HT-29 (cell line): ENCODE measurements at places on chromosomes 11 and 22. TPM values are rescaled to one million over a fixed set of nuclear protein-coding genes. Genes with fewer than 3 reads are reported as not detected.

The TSPAN18 gene
- not detected in 2 replicates for total RNA-seq

The SCO2 gene
- 5.0 and 5.5 TPM in 2 replicates for total RNA-seq

The BCO2 gene
- total RNA-seq, result 0.84 and 3.8 TPM in 2 replicates

The PLEKHB1 gene
- total RNA-seq, result 43.0 and 46.5 TPM in 2 replicates

The PYGM gene
- total RNA-seq, result 0.16 and 0.23 TPM in 2 replicates

The APOA1 gene
- total RNA-seq, result not detected in 2 replicates

The PPP2R1B gene
- 25.9 and 28.7 TPM in 2 replicates for total RNA-seq

The PTPRCAP gene
- 1.9 and 4.0 TPM in 2 replicates for total RNA-seq

The APOA4 gene
- total RNA-seq, result not detected in 2 replicates

The OPCML gene
- not detected in 2 replicates for total RNA-seq

The CCDC15 gene
- total RNA-seq, result 1.2 and 1.3 TPM in 2 replicates

- DNase-seq, result no peak
Observed at GRCh38 chr11:57770793-57771192, 9.2 kb downstream of the CTNND1 start.

DNA sequence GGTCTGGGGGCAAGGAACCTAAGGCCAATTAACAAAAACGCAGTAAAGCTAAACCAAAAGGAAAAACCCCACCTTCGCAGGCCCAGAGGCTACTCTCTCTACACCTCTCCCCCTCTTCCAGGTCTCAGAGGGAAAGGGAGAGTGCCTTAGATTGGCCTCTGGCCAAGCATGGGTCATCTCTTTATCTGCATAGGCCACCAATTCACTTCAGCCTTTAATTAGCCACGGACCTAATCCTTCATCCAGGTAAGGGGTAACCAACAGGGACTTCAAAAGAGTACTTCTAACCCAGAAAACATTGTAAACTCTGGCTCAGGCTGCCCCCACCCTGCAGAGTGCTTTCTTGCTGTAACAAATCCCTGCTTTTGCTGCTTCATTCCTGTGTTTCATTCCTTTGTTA lies 9.4 kb downstream of the VSTM5 start:
- no peak for DNase-seq

DNA sequence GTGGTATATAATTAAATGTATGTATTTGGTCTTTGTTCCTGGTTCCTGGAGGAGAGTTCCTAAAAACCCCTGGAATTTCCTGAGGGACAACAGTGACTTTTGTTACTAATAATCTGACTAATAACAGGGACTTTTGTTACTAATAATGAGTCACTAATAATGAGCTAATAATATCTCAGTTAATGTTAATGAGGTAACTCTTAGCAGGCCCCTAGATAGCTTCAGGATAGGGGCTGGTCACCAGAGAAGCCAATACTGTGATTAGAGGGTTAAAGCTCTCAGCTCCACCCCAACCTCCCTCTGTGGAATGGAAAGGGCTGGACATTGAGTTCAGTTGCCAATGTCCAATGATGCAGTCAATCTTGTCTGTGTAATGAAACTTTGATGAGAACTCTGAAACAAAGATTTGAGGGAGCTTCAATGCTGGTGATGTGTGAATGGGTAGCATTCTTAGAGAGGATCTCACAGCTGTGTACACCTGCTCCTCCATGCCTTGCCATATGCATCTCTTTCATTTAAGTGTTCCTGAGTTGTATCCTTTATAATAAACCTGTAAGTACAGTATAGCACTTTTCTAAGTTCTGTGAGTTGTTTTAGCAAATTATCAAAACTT lies 1431.4 kb upstream of the TENM4 start:
- no peak for DNase-seq

DNA sequence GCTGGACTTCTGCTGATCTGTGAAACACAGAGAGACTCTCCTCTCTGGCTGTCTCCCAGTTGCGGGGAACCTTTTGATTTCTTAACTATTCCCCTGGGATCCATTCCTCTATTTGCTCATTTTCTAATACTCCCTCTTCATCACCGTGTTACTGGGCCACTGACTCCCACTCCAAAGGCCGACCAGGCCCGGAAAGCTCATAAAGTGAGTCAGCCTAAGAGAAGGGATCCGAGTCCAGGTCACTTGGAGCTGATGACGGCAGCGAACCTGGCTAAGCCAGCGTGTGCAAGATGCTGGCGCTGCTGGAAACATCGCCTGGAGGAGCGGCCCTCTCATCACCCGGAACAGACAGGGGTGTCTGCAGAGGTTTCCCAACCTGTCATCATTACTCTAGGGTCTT lies 112.8 kb downstream of the FBXO7 start:
- DNase-seq, result no peak

DNA sequence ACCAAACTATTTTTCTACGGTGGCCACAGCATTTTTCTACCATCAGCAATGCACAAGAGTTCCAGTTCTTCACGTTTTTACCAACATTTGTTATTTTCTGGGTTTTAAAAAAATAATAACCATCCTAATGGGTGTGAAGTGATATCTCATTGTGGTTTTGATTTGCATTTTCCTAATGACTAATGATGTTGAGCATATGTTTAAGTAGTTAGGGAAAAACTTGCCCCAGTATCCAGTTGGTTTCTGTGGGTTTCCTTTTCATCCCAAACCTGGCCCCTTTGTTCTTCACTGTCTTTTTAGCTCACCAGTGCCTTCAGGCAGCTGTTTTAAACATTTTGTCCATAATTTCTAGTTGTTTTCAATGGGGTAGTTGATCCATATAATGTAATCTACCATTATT lies 14.7 kb upstream of the PTS start:
- DNase-seq, result no peak

DNA sequence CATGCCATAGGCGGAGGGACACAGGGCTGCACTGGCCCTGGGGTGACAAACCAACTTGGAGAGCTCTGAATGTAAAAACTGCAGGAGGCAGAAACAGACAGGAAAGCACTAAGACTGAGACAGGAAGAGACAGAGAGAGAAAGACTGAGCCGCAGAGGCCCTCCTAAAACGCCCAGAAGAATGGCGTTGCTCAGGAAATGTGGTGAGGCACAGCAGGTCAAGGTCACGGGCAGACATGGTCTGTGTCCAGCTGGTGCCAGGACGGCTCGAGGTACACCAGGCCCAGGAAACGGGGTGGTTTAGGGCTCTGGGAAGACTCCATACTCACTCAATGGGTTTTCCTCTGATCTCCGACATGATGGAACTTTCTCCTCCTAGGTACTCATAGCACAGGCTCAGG lies 29.1 kb downstream of the MAFF start:
- DNase-seq, result no peak

DNA sequence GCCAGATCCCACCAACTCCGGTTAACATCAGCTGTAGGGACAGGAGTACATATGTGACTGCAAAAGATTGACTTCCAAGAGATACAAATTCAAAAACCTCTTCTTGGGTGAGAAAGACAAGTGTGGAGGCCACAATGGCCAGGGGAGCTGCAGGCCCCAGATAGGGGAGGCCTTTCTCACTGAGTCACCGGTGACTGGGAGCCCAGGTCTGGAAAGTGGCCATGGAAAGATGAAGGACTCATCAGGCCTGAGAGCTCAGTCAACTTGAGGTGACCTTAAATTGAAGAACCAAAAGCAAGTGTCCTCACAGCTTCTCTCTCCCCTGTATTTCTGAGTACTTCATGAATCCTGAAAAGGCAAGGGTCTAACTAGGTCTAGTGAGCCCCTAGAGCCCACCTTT lies 90.4 kb upstream of the CLPB start:
- DNase-seq, result no peak

- no peak for DNase-seq
Observed at GRCh38 chr22:45526281-45526680, 23.6 kb downstream of the FBLN1 start.

GRCh38 chr22:37173709-37174108 lies 14.3 kb downstream of the C1QTNF6 start:
- no peak for DNase-seq

DNA sequence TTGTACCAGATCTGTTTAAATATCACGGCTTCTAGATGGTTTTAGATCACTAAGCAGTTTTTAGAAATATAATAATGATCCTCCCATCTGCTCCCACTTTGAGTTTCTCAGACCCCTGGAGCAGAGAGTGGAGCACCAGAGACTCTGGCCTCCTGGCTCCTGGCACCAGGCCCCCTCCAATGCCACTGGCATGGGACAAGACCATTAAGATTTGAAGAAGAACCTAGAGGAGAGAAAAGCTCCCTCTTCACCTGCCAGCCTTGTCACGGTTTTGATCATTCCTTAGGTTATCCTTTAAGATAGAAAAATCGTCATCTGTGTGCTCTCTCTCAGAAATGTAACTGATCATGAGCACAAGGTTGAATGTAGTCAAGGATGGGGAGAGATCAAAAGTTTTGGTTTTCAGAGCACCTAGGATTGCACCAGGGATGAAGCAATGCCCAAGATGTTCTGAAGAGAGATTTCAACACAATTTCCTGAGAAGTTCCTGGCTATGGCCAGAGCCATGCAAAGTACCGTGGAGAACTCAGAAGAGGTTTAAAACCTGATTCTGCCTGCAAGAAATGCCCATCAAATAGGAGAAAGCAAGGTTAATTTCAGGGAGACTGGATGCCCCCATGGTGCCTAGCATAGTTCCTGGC lies 22.2 kb downstream of the IL10RA start:
- no peak for DNase-seq

GRCh38 chr11:70180906-70181305 lies 22.2 kb upstream of the FADD start:
- DNase-seq, result no peak
